ENCODE measurements at places on chromosomes 4 and X.

- no peak for DNase-seq
Observed at GRCh38 chrX:109403922-109404321, 78.0 kb downstream of the GUCY2F start.

DNA sequence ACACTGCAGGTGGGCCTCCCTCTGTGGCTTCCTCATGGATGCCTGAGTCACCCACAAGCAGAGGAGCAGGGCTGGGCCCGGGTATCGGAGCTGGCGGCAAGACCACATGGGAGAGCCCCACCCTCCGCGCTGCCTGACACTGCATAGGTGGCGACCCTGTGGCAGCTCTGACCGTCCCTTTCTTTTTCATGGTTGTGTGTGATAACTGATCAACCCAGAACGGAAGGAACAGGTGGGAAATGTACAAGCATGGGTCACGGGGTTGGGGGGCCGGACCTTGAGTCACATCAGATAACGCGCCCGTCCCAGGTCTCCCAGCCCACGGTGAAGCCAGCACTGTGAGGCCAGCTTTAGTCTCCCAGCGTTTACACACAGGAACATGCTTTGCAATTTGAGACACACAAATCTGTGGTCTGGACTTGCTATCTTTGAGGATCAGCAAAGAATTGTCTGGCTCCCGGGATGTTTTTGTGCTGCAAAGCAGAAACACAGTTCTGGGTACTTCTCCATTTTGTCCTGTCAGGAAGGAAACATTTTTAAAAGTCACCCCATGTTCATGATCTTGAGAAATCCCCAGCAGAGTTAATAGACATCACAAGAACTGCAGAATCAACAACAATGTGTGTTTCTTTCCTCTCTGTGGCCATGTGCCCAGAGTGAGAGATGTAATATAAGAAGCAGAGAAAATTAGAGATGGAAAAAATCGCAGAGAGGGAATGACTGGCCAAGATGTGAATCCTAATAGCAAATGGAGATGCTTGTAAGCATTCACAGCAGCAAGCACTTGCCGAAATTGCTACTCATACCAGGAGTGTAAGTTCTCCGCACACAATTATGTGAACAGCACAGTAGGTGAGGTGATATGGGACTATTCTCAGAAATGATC lies 70.1 kb upstream of the CBR4 start:
- DNase-seq: no peak

DNA sequence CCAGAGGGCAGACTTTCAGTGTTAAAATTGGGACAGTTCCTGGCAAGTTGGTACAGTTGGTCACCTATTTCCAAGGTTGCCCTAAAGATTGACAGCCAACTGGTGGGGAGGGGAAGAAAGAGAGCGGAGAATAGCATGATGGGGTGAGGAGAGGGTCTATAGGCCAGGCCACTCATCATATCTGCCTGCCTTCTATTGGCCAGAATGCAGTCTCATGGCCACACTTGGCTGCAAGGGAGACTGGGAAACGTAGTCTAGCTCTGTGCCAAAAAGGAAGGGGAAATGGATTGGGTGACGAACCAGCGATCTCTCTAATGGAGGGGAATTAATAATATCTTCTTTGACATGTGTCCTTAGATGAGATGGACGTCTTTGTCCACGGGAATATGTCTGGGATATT lies 197.4 kb upstream of the ATP6AP2 start:
- no peak for DNase-seq

- no peak for DNase-seq
Observed at GRCh38 chr4:136441629-136442282, 1090.5 kb downstream of the PCDH18 start.
